ENCODE measurements at places on chromosomes 7 and 10.

DNA sequence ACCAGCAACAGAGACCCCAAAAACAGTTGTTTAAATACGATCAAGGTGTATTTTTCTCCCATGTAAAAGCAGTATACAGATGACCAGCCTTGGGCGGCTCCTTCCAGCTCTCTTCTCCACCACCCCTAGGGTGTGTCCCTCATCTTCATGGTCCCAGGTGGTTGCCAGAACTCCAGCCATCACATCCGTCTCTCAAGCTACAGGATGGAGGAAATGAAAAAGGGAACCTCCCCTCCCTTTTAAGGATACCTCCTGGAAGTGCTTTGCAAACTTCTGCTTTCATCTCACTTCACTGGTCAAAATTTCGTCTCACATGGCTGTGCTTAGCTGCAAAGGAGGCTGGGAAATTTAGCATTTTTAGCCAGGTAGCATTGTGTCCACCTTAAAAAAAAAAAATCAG is 59.3 kb downstream of the C10orf105 start:
- DNase-seq, result no peak

DNA sequence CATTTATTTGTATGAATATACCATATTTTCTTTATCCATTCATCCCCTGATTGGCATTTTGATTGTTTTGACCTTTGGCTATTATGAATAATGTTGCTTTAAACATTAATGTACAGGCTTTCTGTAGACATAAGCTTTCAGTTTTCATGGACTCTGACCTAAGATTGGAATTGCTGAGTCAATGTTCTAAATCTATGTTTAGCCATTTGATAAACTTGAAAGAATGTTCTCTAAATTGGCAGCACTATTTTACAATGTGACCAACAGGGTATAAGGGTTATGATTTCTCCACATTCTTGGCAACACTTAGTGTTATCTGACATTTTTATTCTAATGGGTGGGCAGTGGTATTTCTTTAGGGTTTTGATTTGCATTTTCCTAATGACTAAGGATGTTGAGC is 229.7 kb upstream of the ETV1 start:
- no peak for DNase-seq

- DNase-seq, result no peak
Measured at GRCh38 chr10:335151-335800, 200.0 kb downstream of the ZMYND11 start.

DNA sequence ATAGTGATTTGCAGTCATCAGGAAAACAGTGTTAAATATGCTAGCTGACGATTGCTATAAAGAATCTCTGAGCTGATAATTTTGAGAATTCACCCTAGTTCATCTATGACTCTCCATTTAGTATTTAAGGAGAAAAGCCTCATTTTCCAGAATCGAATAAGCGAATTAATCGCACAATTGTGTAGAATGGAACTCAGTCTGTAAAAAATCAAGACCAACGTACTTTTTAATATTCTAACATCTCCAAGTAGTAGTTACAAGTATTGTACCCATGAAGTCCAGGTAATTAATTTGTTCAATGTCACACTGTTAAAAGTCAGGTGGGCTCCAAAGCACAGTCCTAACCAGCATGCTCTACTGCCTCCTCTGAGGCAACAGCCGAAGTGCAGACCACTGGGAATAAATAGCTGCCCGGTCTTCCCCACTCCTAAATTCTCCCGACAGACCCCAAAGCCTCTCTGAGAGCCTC is 380 bp upstream of the AGBL3 start:
- no peak for DNase-seq

DNA sequence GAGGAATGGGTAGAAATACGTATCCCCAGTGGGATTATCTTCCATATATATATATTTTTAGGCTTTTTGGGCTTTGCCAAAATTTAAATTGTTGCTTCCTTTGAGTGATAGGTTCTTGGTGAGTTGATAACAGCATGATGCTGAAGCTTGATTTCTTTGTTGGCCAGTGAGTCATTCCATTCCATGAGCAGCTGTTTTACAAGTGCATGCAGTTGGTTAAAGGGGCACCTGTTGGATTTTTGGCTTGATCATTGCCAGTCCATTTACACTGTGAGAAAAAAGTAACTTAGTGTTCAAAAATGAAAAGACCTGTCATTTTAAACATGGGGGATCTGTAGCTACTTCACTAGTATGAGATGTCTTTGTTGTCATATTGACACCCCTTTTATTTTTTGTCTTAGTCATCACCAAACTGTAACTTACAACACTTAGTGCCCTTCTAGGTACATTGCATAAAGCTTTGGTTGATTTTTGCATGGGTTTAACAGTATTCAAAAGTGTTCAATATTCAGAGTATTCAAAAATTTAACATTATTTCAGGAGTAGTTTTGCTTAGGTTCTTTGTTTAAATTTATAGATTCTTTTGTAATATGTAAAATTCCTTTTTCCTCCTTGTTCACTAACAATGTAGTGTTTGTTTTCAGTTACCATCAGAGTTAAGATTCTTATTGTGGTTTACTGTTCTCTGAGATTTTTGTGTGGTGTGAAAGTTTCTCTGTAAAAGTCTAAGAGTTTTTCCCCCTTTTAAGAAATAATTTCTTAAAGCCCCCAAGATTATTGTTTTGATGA is 8.8 kb downstream of the AKAP9 start:
- DNase-seq, result no peak

GRCh38 chr7:105126436-105126975 is 112.5 kb downstream of the KMT2E start:
- DNase-seq, result no peak

- DNase-seq, result no peak
Measured at GRCh38 chr10:509361-510102, 179.9 kb downstream of the DIP2C start.

DNA sequence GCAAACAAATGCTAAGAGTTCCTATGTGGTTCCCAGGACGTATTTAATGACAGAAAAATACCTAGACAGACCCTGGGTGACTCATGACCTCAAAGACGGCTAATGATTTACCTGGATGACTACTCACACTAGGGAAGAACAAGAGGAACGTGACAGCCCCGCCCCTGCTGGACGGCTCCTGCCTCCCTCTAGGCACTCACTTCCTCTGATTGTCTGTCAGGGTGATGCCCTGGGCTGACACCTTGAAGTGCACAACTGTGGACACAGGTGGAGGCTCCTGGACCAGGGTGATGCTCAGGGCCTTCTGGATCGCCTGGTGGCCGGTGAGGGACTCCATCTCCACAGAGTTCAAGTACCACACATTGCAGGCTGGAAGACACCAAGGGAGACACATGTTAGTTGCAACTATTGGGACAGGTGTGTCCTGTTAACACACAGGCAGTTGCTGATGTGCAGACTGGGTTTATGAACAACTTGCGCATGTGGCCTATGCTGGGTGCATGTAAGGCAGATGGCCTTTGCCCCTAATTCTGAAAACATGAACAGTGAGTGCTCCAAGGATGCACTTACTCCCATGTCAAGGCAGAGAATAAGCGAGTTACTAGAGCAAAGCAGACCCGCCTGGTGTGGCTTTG is 298.3 kb downstream of the TNS3 start:
- no peak for DNase-seq

GRCh38 chr10:122173766-122174435 is 97.2 kb upstream of the BTBD16 start:
- DNase-seq, result no peak

DNA sequence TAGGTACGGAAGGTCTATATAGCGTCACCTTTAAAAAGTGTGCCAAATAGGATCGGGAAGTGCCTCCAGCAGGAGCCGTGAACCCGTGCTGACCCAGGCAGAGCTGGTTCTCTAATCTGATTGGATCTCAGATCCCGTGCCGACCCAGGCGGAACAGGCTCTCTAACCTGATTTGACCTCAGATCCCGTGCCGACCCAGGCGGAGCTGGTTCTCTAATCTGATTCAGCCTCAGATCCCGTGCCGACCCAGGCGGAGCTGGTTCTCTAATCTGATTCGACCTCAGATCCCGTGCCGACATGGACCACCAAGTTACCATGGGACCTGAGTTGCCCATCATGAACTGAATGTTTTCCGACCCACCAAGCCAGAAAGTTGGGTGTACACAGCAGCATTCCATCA is 463.9 kb downstream of the PTPRN2 start:
- no peak for DNase-seq

DNA sequence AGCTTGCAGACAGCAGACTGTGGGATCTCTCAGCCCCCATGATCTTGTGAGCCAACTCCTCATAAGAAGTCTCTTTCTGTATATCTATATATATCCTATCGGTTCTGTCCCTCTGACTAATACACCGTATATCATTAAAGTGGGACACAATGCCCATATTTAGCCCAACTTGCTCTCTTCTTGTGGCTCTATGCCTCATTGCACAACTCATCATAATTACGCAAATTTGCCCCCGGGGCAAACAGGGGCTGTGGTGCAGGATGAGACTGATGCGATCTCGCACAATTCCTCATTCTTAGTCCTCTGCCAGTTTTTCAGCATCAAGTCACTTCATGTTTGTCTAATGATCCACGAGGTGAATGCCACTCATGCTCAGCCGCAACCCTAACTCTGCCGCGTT is 183.2 kb downstream of the PRPF18 start:
- no peak for DNase-seq

DNA sequence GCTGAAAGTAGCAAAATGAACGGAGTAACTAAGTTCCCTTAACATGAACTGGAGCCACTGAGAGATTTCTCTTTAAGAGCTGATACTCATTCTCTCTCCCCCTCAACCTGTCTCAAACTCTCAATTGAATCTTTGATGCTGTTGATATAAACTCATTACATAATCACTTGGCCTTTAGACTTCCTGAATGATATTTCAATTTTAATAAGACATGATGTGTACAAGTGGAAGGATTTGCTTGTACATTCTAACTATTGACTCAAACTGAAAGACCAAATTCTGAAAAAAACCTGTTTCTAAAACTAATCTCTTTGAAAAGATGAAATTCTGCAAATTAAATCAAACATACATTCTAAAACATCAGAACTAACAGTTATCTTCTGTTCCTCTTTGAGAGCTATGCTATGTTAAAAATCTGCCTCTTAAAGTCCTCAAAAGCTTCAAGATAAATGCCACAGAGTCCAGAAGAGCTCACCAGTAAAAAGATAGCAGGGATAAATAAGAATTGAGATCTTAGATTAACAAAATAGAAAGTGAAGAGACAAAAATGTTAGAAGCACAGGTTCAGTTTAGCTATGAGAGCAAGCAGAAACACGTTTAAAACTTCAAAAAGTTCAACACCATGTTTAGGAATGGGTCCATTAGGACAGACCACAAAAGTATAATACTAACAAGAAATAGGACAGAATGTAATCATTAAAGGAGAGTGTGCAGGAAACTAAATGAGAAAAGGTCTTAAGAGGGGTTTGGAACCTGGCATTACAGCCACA is 46.1 kb downstream of the TNPO3 start:
- DNase-seq, result no peak

GRCh38 chr10:25014579-25014978 is 1.4 kb downstream of the ENKUR start:
- no peak for DNase-seq

- no peak for DNase-seq
Measured at GRCh38 chr10:64041989-64042490, 520.8 kb downstream of the REEP3 start.

DNA sequence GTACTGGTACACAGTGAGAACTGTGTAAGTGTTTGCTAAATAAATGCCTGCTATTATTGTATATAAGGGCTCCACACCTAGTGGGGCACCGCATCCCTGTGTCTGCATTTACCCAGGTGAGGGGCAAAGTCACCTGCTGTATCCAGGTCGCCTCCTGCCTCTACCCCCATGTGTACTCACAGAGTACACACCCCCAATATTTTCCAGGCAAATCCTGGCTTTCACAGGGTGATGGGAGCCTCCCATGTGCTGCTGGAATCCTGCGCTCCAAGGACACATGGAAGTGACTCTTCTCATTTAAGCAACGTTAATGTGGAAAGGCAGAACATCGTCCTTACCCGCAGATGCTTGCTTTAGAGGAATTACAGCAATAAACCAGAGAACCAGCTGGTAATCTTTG is 48.2 kb downstream of the ARHGAP22 start:
- DNase-seq, result no peak

- DNase-seq, result no peak
Measured at GRCh38 chr10:33609546-33609945, 275.1 kb upstream of the NRP1 start.

Data from GM04504 (cell line).